Stimulated activated CD4-positive, alpha-beta T cell treated with anti-CD3 and anti-CD28 coated beads, Interleukin-12 subunit alpha, Interleukin-12 subunit beta, amount 100 ng/mL, for 4 hours (primary cell): ENCODE measurements at places on chromosomes 6 and 20.

- peak; percentile 52 for DNase-seq
Measured at GRCh38 chr6:63636518-63637021, 968 bp downstream of the PHF3 start.

GRCh38 chr20:14687313-14687712 lies 349.9 kb upstream of the FLRT3 start:
- no peak for DNase-seq

- no peak for DNase-seq
Measured at GRCh38 chr6:49145280-49145679, 317.8 kb downstream of the MMUT start.

GRCh38 chr6:55445648-55446204 lies 118.5 kb downstream of the GFRAL start:
- DNase-seq: no peak

- no peak for DNase-seq
Measured at GRCh38 chr6:165455488-165455887, 146.1 kb upstream of the C6orf118 start.

DNA sequence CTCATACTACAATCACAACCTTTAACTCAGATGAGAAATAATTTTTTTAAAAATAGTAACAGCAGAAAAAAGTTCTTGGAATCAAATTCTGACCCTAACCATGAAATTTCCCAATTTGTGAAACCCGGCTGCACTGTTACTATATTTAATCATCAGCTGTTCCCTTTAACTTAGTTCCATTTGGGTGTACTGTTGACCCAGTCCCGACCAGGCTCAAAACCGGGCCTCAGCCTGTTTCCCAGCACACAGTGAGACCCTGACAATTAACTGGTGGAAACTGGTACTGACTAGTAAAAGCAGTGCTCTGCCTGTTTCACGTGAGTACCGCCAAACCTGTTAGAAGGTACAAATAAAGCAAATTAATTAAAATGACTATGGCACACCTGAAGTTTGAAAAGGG lies 7.0 kb downstream of the CTCFL start:
- DNase-seq: no peak

DNA sequence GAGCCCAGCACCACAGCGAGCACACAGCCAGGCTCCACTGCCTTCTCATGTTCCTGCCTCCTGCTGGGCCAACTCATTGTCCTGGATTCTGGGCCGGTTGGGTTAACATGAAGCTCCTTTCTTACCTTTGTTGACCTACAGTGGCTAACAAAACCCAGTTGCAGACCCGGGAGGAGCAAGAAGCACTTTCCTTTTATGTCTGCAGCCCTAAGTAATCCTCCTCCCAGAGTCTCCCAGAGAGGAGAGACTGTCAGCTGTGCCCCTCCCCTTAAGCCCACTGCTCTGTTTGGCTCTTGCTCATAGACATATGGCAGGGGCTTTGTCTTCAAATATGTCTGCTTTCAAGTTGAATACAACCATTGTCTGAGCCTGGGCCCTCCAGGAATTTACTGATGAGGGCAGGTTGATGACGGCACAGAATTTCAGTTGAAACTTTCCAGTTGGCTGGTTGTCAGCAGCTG lies 55.2 kb downstream of the PSMB1 start:
- no peak for DNase-seq

DNA sequence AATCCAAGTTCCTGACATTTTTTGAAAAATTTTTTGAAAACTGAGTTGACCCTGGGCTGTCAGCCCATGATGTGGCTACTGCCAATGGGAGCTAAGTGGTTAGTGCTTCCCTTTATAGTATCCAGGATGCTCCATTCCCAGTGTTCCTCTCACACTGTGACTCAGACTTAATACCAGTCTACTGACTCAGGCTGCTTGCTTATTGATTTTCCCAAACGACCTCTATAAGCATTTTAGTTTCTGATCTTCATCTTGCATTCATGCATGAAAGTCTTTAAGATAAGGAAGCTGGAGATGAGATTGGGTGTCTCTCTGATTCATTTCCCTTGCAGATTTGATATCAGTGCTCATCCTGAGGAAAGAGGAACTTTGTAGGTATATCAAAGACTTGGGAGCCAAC lies 560.0 kb downstream of the TBC1D32 start:
- DNase-seq: no peak

- DNase-seq: no peak
Measured at GRCh38 chr6:51474022-51474975, 613.1 kb downstream of the PKHD1 start.

- DNase-seq: no peak
Measured at GRCh38 chr20:62233684-62234083, 4.6 kb upstream of the OSBPL2 start.

GRCh38 chr20:23118144-23118543 lies 32.0 kb upstream of the CD93 start:
- DNase-seq: no peak

- DNase-seq: no peak
Measured at GRCh38 chr20:9214685-9215084, 145.8 kb downstream of the PLCB4 start.

- DNase-seq: no peak
Measured at GRCh38 chr6:203661-204060, 88.6 kb upstream of the DUSP22 start.

DNA sequence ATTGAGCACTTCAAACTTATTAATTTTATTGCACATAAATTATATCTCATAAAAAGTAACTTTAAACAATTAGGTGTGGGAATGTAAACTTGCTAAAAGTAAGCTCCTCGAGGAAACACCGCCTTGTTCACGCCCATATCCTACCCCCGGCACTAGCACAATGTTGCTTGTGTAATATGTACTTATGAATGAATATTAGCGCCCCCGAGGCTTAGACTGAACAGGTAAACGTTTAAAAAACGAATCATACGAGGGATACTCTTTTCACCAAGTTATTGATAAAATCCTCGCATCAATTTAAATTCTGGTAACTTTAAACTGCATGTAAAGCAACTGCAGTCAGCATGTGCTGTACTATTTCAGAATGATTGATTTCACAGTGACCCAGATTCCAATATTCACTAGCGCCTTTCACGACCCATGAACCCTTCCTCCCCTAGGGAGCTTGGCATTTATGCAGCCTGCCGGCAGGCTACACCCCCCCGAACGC lies 637 bp downstream of the TFB1M start:
- no peak for DNase-seq

DNA sequence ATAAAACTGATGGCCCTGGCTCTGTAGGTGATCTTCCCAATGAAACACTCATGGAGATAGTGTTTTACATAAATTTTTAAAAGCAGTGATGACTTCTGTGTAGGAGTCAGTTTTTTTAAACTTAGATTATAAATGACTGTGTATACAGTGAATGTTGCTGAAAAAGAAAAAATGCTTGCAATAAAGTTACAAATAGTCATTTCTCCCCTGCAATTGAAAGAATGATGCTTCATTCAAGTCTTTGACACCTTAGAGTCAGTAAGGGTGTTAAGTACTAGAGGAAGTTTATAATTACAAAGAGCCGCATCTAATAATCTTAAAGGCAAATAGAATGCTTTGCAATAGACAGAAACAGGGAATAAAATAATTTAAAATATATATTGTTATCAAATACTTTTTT lies 27.6 kb downstream of the ZNF292 start:
- no peak for DNase-seq

- no peak for DNase-seq
Measured at GRCh38 chr6:126064257-126064747, 78.0 kb downstream of the TRMT11 start.

DNA sequence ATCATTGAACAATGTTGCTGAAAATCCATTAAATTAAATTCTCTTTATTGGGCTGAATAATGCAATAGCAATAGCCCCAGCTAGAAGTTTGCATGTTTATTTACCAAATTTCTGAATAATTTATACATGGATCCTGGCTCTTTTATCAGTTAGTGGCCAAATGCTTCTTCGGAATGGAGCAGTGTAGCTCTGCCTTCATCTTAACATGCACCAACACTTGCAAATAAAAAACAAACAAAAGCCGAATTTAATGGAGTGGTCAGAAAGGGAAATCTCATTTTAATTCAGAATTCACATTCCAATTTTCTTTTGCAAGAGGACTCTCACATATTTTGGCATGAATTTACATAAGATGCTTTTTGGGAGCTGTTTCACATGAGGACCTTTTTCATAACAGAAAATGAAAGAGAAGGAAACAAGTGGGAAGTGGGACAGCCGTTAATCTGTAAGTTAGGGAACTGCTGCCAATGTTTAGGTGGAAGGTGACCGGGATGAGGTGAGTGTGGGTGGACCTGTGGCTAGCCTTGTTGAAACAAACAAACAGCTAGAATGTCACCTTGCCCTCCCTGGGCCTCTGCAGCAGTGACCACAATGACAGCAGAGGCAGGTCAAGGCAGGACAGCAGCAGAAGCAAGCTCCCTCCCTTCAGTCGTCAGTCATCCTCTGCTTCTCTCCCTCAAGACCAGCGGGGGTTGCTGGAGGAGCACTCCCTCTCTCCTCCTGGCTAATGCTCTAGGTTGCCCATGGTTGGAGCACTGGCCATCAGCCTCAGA lies 73.2 kb downstream of the INSM1 start:
- no peak for DNase-seq

DNA sequence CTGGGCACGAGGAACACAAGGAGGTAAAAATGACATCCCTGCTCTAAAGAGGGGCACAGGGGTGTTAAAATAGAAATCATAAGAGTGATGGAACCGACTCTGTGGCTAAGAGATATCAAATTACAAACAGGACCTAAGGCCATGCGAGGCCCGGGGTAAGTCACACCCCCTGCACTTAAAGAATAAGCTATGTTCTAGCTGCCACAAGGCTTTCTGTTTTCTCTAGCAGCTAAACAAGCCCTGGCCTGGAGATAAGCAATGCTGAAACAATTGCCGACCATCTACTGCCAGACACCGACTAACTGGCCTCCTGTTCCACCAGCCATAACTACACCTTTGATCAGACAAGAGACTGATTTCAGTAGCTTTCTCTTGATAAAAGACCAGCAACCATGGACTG lies 32.4 kb downstream of the MDGA1 start:
- DNase-seq: no peak

DNA sequence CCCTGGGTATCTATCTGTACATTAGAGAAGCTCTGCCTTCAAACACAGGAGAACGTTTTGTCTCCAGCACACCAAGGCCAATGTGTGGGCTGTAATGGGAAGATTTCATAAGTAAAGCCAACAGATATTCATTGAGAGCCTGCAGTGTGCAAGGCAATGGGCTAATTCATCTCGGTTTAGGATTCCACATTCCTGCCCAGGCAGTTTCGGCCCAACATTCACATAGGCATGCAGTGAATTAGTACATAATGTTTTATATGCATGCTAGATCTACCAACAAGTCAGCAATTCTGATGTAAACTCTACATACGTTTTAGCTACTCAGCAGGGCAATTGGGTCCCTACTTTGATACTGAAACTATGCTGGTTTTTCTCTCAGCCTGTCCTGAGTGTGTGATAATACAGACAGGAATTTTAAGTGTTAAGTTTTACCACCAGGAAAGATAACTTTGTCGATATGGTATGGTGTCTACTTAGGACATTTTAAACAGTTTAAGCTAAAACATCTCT lies 46.9 kb upstream of the NAA20 start:
- DNase-seq: no peak

DNA sequence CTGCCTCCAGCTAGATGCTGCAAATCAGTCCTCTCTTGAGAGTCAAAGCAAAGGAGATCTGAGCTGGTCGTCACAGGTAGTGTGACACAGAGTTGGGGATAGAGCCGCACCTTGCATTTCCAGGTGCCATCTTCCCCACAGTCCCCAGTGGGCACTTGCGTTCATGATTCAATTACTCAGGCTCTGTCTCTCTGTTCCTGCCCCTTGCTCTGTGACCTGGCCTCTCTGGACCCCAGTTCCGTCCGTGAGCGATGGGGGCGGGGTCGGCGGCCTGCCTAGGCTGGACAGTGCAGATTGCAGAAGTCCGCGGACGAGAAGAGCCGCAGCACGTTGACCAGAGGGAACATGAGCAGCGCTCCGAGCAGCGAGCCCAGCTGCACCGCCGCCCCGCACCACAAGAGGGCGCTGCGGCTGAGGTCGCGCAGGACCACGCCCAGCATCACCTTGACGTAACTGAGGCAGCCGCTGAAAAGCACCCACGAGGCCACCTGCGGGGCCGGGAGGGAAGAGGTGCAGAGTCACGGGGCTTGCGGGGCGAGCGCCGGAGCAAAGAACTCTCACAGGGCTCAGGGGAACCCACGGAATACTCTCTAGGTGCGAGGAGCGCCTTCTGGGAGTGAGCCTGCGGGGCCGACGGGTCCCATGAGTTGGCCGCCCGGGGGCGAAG lies 7.4 kb downstream of the SLC52A3 start:
- peak; percentile 28 for DNase-seq

DNA sequence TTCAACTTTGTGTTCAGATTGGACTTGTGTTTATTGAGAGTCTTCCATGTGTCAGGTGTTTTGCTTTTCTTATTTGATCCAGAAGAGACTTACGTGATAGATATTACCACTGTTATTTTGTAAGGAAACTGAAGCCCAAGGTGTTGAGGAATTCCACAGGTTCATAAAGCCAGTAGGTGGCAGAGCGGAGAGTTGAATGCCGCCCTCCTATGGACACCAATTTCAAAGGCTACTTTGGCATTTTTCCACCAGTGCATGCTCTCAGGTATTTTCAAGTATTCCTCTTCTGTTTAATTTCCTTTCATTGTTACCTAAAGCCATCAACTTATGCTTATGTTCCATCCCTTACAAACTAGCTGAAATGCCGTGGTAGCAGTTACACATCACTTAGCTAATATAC lies 14.0 kb upstream of the COL10A1 start:
- no peak for DNase-seq

GRCh38 chr6:20313051-20313450 lies 88.6 kb upstream of the E2F3 start:
- no peak for DNase-seq

DNA sequence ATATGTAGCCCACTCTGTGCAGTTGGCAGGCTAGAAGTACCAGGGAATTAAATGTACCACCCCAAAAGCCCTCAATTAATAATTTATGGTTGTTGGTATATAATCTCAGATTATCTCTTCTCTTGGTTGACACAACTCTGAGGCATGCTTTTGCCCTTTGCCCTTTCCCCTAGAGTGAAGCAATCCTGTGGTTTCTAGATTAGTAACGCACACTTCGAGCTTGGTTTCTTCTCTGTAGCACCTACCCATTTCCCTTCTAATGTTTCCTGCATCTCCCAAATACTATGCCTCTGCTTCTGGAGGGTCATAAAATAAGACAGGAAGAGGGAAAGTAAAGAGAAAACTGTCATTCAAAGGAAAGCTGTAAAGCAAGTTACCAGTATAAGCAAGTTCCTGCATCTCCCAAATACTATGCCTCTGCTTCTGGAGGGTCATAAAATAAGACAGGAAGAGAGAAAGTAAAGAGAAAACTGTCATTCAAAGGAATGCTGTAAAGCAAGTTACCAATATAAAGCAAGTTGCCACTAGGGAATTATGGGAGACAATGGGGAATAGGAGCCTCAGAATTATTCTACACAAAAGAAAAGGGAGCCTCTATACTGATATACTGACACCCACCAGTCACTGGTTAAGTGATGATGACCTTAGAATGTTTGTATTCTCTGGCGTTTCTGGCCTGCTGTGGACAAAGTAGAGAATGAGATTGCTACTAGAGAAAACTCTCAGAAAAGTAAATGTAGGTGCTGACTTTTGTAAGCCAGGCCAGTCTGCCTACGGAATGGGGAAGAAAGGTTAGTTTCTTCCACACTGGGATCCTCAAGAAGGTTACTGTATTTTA lies 862.6 kb upstream of the MAN1A1 start:
- DNase-seq: no peak

GRCh38 chr6:62086047-62086446 lies 200.0 kb downstream of the KHDRBS2 start:
- DNase-seq: no peak

GRCh38 chr6:63509652-63510352 lies 62.5 kb upstream of the LOC128125822 start:
- DNase-seq: no peak
